ENCODE measurements at places on chromosomes 13 and 19. TPM values are rescaled to one million over a fixed set of nuclear protein-coding genes. Genes with fewer than 3 reads are reported as not detected.

GRCh38 chr19:5115771-5116202 lies 146.9 kb downstream of the KDM4B start:
- no peak for DNase-seq

The TMEM190 gene
- total RNA-seq, result not detected

GRCh38 chr13:111202745-111203144 lies 87.6 kb downstream of the ARHGEF7 start:
- DNase-seq, result peak; percentile 52

- DNase-seq, result peak; percentile 20
Observed at GRCh38 chr19:34173193-34173956, 1.1 kb downstream of the LSM14A start.

- DNase-seq, result no peak
Observed at GRCh38 chr13:24718192-24718965, 38.2 kb downstream of the ATP12A start.

The FGF9 gene
- 6.5 TPM for total RNA-seq

- peak; percentile 71 for DNase-seq
Observed at GRCh38 chr19:47228168-47228936, 2.6 kb downstream of the BBC3 start.

The SULT2A1 gene
- not detected for total RNA-seq

DNA sequence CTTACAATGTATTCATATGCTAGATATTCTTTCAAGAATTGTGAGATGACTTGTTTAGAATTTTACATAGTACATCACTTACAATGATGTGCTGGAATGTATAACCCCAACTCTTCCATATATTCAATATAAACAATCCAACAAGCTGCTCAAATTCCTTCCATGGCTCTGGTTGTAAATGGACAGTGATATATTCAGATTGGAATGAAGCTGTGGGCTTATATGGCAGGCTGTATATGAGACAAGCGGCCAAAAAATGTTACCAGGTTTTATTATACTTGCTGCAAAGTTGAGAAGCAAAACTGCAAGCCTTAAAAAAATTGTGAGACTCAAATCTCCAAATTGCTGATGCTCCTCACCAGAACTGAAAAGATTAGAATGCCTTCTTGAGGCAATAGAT lies 83.6 kb upstream of the KLF12 start:
- DNase-seq, result no peak

GRCh38 chr19:33296488-33296971 lies 5.8 kb downstream of the CEBPA start:
- no peak for DNase-seq

All from CD4-positive, alpha-beta memory T cell (primary cell).